Stimulated activated CD4-positive, alpha-beta T cell treated with anti-CD3 and anti-CD28 coated beads, Interleukin-2, amount 100 ng/mL, for 48 hours (primary cell): ENCODE measurements at places on chromosomes 5 and 9.
A peak's percentile ranks its signal among the peaks of the same experiment; 100 is the strongest.

DNA sequence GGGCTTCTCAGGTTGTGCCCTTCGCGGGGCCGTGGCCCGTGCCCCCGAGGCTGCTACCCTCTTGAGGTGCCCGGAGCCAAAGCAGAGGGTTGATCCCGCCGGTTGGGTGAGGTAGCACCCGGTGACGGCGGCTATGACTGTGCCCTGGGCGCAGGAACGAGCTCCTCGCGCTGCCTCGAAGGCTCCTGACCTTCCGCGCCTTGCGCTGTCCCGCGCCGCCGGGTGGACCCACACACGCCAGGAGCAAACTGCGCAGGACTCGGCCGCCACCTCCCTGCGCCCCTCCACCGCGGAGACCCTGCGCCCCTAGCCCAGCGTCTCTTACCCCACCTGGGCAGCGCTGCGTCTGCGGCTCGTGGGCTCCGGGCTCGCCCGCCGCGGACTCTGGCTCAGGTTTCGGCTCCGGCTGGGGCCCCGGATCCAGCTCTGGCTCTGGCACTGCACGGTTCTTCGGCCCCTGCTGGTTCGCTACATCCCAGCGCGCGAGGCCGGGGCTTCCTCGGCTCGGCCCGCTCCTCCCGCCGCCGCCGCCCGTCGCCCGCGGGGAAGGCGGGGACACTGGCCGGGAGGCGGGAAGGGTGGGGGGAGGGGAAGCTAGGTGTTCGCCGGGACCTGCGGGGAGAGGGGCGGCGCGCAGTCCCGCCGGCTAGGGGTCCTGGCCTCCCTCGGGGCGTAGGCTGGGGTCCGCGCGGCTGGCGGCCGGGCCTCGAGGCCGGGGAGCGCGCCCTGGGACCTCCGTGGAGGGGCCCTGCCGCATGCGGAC is 5.4 kb upstream of the PITX1 start:
- DNase-seq, result no peak

DNA sequence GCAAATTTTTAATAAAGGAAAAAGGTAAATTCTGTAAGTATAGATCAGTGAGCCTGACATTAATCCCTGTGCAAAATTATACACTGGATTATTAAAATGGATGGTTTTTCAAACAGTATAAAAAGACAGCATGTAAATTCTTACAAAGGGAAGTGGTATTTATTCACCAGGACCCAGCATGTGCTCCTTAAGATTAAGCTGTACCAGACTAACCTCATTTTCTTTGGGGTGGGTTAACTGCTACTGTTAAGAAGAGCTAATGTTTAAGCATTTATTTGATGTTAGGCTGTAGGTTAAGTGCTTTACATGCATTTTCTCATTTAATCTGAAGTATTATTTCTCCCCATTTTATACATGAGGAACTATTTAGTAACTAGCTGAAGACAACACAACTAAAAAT is 60.3 kb upstream of the RFX3 start:
- no peak for DNase-seq

- DNase-seq, result no peak
Measured at GRCh38 chr5:74627646-74628279, 12.8 kb downstream of the ENC1 start.

DNA sequence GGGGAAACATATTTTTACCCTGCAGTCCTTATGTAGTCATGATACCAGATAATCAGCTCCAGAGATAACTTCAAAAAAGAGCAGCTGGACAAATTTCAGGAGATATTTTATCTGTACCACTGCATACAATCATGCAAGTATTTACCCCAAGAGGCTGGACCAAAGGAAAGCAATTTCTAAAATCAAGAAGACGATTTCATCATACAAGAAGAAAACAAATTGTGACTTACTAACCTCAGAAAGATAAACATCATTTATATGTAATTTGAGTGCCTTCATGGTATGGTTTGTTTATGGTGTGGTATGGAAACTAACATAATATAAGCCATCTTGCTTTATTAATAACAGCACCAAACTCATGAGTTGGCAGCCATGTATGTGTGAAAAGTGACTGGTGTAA is 603.6 kb downstream of the PSAT1 start:
- no peak for DNase-seq

- no peak for DNase-seq
Measured at GRCh38 chr9:124364141-124364540, 51.1 kb downstream of the PSMB7 start.

GRCh38 chr5:147854894-147855773 is 23.4 kb upstream of the SCGB3A2 start:
- no peak for DNase-seq

GRCh38 chr5:120297616-120298015 is 166.5 kb upstream of the PRR16 start:
- no peak for DNase-seq

GRCh38 chr5:159878988-159879471 is 37.3 kb upstream of the ADRA1B start:
- DNase-seq, result no peak

DNA sequence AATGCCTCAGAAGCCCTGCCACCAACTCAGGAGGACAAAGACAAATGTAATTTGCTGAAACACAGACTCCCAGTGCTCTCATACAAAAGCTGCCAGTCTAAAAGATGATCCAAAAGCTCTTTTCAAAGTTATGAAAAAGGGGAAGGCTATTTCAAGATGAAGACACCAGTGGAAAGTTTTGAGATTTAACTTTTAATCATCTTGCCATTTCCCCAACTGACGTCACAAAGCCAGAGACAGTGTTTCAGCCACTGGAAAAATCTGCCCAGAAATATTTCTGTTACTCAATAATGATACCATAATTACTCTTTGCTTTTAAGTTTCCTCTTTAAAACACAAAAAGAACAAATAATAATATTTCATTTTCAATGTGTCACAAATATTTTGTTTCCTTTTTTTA is 20.9 kb downstream of the ENG start:
- DNase-seq, result no peak

DNA sequence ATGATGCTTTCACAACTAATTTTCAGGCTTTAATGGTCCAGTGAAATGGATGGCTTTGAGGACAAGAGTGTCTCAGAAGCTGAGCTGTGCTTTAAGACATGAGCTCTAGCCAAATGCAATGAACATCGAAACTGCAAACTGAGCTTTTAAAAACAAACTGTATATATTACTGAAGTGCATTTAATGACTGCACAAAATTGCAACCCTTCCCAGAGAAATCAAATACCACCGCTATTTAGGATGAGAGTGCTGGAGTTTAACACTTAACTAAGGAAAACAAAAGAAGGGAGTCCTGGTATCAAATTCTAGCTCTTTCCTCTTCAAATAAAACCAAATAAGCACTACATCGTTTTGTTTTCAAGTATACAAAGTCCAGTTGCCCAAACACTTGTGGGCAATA is 163.9 kb downstream of the SLF1 start:
- DNase-seq, result no peak

DNA sequence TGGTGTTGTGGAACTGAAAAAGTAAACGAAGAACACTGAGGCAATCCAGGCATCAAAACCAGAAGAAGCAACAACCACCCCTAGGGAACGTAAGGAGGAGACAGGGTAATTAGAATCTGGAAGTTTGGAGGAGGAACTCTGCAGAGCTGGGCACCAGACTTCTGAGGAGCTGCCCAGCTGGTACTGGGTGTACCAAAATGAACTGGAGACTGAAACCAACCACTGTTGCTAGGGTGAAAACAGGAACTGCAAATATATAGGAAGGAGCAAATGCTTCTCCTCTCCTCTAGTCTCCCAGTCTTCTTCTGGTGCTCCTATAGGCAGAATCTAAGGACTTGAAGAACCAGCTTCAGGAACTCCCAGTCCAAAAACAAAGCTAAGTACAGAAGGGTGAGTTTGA is 189.8 kb downstream of the ELAVL2 start:
- DNase-seq, result no peak

- DNase-seq, result no peak
Measured at GRCh38 chr5:175290379-175290778, 153.6 kb downstream of the DRD1 start.

DNA sequence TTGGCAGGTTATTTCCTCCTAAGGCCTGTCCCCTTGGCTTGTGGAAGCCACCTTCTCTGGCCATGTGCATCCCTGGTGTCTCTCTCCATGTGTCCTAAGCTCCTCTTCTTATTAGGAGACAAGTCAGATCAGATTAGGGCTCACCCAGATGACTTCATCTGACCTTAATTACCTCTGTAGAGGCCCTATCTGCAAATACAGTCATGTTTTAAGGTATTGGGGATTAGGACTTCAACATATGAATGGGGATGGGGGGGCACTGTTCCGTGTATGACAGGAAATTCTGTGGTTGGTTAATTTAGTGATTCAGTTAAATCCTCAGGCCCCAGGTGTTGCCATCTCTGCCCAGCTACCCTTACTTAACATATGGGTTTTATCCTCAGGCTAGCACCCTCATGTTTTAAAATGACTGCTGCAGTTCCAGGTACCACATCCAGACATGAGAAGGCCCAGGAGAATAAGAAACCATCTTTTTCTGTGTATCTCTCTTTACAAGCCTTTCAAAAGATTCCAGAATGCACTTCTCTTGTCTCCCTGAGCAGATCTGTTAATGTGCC is 51.9 kb upstream of the RAI14 start:
- DNase-seq, result no peak

- no peak for DNase-seq
Measured at GRCh38 chr5:60207040-60207439, 313.5 kb upstream of the PDE4D start.

- DNase-seq, result no peak
Measured at GRCh38 chr9:96413302-96414221, 4.6 kb downstream of the ZNF367 start.

- DNase-seq, result no peak
Measured at GRCh38 chr9:94875300-94876020, 149.0 kb downstream of the AOPEP start.

GRCh38 chr5:27020973-27021372 is 17.4 kb downstream of the CDH9 start:
- DNase-seq, result no peak

DNA sequence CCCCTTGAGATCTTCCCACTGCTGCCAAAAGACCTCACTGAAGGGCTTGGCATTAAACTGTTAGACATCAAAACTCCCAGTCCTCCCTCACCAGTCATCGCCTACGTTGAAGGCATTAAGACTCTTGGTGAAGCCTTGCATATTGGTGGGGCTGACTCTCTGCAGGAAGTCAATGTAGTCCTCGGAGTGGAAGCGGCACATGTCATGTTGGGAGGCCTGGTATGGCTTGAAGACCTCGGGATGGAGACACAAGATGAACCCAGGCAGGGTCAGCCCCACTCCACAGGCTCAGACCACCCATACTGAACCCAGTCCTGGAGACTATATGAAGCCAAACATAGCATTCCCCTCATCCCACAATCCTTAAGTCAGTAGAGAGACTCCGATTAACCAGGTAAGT is 1.9 kb downstream of the HDAC3 start:
- DNase-seq, result no peak

- no peak for DNase-seq
Measured at GRCh38 chr5:172830876-172831662, 3.0 kb upstream of the ERGIC1 start.

- no peak for DNase-seq
Measured at GRCh38 chr9:72949244-72949582, 3.6 kb downstream of the ALDH1A1 start.

GRCh38 chr9:119240546-119240945 is 128.7 kb downstream of the BRINP1 start:
- DNase-seq, result no peak

DNA sequence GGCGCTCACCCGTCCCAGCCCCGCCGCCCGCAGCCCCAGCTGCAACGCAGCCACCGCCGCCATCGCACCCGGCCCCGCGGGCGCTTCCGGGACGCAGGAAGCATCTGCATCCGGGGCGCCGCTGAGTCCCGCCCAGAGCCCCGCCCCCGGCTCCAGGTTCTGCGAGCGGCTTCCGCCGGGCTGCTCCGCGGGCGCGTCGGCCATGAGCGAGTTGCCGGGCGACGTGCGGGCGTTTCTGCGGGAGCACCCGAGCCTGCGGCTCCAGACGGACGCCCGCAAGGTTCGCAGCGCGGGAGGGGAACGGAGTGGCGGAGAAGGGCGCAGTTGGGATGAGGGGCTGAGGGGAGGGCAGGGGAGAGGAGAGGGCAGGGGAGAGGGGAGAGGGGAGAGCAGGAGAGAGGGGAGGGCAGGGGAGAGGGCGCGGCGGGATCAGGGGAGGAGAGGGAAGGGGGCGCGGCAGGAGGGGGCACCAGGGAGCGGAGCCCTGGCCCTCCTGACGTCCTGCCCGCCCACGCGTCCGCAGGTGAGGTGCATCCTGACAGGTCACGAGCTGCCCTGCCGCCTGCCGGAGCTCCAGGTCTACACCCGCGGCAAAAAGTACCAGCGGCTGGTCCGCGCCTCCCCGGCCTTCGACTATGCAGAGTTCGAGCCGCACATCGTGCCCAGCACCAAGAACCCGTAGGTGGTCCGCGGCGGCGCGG is at the start of the genes SURF1 and SURF2:
TSS of gene SURF1 (minus strand) at position 97 of the 701 bp plus-strand sequence. CDS start at position 63, 34 bp downstream.
TSS of gene SURF2 (plus strand) at position 160 of the 701 bp plus-strand sequence. CDS start at position 203, 43 bp downstream.
- peak; percentile 92 for DNase-seq

- no peak for DNase-seq
Measured at GRCh38 chr5:111580956-111581355, 68.6 kb upstream of the STARD4 start.

- no peak for DNase-seq
Measured at GRCh38 chr9:93464876-93465275, 11.5 kb upstream of the FAM120AOS start.

GRCh38 chr9:121707477-121708424 is 56.3 kb downstream of the DAB2IP start:
- no peak for DNase-seq

- no peak for DNase-seq
Measured at GRCh38 chr5:134111741-134112647, 2.5 kb upstream of the TCF7 start.

GRCh38 chr5:151115272-151115905 is 34.6 kb upstream of the TNIP1 start:
- peak; percentile 76 for DNase-seq

DNA sequence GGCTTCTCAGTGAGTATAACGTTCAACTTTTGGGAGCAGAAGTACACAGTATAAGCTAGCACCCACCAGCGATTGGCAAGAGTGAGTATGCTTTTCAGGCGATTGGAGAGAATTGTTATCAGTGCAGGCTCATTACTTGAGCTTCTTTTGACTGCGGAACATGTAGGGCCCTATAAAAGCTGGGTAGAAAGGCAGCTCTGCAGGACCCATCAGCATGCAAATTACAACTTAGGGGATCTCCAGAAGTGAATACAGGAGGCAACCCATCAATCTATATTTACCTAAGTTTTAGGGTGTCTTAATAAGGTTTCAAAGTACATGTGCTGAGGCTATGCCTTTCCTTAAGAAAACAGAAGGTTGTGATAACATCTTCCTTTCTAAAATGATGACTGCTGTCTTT is 225.0 kb downstream of the MLLT3 start:
- DNase-seq, result no peak

DNA sequence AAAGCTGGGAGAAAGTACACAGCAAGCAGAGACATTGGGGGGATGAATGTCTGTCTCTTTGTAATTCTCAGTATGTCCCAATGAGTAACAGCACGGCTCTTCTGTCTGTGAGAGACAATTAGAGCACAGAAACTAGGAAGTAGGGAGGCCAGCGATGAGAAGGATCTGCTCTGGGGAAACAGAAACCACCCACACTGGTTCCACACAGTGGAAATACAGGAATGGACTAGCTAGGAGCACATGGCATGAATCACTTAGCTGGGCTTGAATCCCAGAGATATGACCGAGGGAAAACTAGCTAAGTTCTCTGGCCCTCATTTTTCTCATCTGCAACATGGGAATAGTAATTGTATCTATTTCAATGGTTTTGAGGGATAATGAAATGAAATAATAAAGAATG is 895.9 kb downstream of the TLE4 start:
- DNase-seq, result no peak
